ENCODE measurements at places on chromosomes 2 and 18.

GRCh38 chr2:100126201-100126600, 16.2 kb downstream of the AFF3 start:
- peak; percentile 17 for DNase-seq

GRCh38 chr2:105977212-105977611, 216.9 kb downstream of the UXS1 start:
- DNase-seq = peak; percentile 95

DNA sequence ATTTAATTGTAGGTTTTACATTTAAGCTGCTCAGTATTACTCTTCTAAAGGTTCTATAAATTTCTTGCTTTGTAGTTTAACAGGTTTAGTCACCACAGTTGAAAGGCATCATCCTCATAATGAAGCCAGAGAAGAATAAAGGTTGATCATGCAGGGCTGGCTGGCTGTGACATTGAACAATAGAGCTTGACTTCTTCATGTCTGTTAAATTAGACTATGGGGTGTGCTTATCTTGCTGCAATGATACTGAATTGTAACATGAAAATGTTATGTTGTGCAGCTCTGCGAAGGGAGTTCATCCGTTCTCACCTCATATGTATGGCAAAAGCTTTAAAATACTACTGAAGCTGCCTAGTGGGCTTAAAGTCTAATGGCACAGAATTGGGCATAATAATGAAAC, 81.8 kb downstream of the CAMKMT start:
- DNase-seq = no peak

GRCh38 chr2:177279847-177280246, 15.3 kb upstream of the NFE2L2 start:
- DNase-seq = no peak

DNA sequence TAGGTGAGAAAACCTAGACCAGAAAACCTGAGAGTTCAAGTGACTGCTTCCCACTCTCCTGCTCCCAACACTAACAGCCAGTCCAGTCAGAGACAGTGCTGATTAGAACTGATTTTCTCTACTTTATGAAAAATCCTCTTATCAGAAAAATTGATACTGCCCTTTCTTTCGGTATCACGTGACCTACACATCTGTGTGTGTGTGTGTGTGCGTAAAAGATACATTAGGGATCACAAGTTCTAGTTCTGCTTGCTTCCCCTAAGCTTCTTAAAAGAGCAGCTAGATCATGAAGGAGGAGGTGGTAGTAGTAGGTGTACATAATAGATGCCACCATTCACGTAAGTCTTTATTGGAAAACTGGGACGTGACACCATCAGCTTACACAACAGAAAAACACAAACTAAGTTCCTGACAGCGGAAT, 1.5 kb downstream of the ARL5A start:
- DNase-seq = no peak

GRCh38 chr2:45872211-45872610, 220.7 kb downstream of the PRKCE start:
- DNase-seq = no peak
